ENCODE measurements at places on chromosomes 4 and X.

DNA sequence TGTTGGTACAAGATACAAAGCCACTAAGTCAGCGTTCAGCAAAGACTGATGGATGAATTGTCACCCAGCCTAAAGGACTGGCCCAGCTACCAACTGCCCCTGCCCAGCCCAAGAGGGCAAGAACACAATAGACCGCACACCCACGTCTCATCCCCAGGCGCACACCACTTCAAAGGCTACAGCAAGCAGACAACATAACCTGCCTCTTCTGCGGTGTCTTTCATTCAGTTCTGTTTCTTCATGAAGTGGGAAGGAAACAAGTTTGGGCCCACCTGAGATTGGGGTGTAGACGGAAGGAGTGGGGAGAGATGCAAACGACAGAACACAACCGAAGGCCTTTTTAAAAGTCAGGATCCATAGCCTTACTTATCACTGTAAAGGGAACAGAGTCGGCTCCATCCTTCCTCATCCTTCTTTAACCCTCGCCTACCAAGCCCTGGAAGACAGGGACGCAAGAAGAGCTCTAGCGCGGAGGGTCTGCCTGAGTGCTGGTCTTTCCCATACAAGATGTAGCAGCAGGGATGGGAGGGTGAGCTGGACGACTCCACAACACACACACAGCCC is 691 bp downstream of the SCARB2 start:
- no peak for DNase-seq

GRCh38 chr4:142850478-142850877 is 4.4 kb upstream of the INPP4B start:
- no peak for DNase-seq

DNA sequence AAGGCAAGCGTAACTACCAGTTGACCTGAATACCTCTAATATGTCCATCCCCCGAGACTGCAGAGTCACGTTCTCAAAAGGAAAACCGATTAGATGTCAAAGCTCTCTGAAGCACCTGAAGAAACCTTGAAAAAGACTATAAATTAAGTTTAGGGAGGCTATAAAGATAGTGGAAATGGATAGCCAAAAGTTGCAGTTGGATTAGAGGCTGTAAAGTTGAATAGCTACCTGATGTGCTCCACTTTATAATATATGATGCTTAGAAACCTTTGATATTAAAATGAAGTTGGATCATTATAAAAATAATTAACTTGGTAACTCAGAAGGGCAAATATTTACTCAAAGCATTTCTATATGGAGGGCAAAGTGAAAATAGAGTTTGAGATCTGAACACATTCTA is 506.6 kb upstream of the AGA start:
- DNase-seq: no peak

GRCh38 chr4:36841583-36842326 is 402.8 kb upstream of the NWD2 start:
- peak; percentile 22 for DNase-seq

DNA sequence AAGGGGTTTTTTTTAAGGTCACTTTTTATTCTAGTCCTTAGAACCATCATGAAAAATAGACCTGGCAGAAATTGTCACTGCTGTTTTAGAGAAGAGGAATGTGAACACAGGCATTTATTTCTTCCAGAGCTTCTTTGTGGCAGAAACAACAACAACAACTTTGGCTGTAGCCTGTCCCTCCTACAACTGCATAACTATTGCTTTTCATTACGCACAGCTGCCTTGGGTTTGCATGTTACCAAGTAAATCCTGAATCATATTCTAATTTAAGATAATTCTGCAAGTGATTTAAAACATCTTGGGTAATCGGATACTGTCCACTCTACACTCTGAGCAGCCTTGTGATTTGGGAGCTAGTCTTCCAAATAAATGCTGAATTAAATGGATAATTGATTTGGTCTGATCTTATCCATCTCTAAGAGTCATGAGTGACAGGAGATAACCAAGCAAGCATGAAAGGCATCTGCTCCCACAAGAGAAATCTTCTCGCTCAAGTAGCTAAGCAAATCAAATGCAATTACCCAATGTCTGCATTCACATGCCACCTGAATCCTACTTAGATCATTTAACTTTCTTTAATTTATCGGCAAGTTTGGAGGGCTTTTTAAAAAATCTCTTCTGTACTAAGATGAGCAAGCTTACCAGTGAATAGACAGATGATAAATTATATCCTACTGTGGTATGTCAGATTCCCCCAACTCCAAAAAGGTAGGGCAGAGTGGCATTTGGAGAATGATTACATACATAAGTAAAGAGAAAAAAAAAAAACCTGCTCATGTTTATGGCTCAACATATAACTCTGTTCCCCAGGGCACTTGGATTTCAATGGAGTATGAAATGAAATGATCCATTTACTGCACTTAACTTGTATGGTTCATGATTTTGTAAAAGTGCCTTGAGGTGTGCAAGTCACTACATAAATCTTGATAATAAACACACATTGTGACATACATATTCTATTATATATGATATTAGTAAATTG is 73.6 kb downstream of the EGF start:
- no peak for DNase-seq

DNA sequence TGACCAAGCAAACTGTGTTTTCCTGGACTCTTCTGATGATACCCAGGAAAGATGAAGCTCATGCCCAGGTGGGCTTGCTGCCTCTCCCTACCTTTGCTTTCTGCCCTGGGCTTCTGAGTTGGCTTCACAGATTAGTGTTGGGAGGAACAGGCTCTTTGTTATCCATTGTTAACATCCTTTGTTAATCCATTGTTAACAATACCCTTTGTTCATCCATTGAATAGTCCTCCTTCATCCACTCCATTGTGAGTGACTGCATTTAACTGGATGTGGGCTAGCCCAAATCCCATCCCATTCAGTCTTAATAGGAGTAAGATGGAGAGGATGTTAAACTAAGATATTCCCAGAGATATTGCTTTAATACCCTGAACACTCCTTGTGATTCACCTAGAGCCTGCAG is 199.0 kb upstream of the LNX1 start:
- no peak for DNase-seq

- DNase-seq: no peak
Observed at GRCh38 chr4:75289914-75290582, 224.2 kb downstream of the RCHY1 start.

DNA sequence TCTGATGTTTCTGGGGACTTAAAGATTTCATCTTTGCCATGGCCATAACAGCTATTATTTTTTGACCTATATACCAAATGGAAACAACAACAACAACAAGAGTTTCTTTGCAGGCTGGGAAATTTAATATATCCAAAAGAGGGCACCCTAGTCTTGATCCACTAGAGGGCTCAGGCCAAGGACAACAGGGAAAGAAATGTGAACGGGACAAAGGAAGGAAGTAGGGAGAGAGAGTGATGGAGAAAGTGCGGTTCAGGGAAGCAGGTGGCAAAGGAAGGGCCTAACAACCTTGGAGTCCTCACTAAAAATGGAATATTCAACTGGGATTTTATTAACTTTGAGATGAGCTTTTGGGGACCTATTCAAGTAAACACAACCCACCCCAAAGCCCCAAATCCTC is 67.8 kb upstream of the SCML1 start:
- no peak for DNase-seq

- peak; percentile 25 for DNase-seq
Observed at GRCh38 chr4:132065940-132066495, 1083.1 kb upstream of the PCDH10 start.

GRCh38 chrX:81294101-81294500 is 92.2 kb downstream of the SH3BGRL start:
- no peak for DNase-seq

- no peak for DNase-seq
Observed at GRCh38 chrX:39869846-39870601, 227.7 kb downstream of the BCOR start.

- no peak for DNase-seq
Observed at GRCh38 chr4:125123570-125124109, 191.1 kb upstream of the FAT4 start.

GRCh38 chr4:126526335-126526734 is 1106.4 kb upstream of the INTU start:
- DNase-seq: no peak

- no peak for DNase-seq
Observed at GRCh38 chr4:15658136-15658770, 3.1 kb upstream of the FBXL5 start.

DNA sequence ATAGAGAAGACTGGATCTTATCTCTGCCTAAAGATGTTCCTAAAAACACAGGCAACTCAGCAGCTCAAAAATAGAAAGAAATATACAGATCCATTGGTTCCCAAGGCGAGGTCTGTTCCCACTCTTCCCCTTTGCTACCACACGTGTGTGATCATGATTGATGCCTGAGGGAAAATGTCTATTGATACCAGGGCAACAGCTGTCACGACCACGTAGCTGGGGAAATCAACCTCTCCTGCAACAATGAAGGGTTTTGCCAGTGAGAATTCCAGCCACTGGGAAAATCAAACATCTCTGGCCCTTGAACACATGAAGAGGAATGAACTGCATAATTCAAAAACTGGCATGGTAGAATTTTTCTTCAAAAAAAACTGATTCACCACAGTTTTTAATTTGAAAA is 131.0 kb upstream of the MAP3K15 start:
- no peak for DNase-seq

DNA sequence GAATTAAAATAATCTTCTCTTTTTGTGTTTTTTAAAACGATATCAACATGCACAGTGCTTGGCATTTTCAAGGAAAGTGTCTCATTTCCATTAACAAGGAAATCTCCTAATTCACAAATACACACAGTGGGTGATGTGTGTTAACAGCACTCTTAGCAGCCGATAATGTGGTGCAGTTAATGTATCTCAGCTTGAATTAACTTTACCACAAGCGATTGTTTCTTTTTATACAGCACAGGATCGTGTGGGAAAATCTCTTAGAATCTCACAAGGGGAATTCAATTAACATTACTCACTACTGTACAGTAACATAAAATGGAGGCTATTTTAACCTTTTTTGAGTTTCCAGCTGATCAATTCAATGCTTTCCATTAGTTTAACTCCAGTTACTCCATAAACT is 1841.9 kb downstream of the STIM2 start:
- DNase-seq: no peak

DNA sequence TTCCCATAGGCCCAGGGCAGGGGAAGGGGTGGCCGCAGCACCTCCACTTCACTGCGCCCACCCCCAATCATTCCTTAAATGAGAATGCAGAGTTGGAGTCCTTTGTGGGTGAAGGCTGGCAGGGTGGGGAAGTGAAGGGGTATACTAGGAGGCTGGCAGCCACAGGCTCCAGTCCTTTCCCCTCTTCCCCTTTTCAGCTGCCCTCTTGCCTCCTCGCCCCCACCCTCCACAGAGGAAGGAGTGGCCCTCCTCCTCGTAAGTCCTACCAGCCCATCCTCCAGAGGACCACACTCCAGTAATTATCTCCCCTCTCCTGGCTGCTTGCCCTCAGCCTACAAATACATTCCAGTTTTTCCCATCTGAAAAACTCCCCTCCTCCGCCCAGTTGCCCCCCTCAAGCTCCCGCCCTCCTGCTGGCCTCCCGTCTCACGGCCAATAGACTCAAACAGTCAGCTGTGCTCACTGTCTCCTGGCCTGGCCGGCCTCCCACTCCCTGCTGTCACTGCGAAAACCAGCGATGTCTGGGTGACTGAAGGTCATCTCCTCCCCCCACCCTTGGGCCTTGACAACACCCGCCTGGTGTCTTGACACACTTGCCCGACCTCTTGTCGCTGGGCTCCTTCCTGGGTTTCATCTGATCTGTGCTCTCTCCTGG is 38.8 kb downstream of the EFNB1 start:
- no peak for DNase-seq

DNA sequence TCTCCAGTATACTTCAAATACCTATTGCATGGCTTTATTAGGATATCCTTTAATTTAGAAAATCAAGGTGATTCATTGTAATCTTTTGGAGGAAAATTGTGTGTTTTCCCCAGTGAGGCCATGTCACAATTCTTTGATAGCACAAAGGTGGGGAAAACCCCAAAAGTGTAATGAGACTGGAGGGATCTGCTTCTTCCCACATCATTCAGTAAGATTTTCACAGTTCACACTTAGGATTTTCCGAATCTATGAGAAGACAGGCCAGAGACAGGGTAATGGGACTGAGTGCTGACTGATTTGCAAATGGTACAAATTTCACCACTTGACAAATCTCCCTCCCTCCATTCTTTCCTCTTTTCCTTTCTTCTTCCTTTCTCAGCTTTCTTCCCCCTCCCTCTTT is 181.1 kb downstream of the MGST2 start:
- no peak for DNase-seq

DNA sequence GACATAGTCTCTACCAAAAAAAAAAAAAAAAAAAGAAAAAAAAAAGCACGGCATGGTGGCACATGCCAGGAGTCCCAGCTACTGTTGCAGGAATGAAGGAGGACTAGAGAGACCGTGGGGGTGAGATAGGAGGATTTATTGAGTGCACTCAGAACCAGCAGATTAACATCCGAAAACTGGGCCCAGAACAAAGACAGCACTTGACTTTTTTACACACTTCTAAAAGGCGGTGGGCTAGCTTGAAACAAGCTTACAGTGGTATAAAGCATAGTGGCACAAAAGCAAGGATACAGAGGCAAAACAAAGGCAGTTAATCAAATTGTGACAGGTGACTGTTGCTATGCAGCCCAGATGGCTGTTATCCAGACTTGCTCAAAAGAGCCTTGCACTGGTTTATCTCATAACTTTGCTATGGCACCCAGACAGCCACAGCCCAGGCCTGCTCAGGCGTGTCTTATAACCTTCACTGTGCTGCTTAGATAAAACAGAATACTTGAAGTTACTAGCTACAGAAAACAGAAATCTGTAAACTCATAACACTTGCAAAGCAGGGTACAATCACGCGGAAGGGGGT is 9.9 kb upstream of the PI4K2B start:
- no peak for DNase-seq

DNA sequence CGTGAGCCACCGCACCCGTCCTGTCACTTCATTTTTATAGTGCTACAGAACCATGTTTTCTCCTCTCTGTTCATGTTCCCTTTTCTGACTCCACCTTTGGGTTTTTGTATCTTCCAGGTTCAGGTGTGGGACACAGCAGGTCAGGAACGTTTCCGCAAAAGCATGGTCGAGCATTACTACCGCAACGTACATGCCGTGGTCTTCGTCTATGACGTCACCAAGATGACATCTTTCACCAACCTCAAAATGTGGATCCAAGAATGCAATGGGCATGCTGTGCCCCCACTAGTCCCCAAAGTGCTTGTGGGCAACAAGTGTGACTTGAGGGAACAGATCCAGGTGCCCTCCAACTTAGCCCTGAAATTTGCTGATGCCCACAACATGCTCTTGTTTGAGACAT is 12.4 kb downstream of the RAB33A start:
- DNase-seq: no peak

DNA sequence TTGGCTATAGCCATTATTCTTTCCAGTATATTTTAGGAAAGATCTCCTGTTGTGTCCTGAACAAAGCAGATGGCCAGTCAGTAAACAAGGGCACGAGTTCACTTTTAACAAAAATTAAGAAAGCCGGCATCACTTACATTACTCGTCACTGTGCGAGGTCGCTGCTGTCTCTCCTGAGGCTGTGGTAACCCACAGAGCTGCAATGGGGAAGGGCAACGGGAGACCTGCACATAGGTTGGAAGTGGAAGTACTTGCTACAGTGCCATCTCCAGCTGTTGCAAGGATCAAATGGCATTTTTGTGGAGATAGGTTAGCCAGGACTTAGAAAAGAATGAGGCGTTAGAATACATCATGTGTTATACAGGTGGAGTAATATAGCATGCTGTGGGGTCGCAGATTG is 132.2 kb downstream of the KLHL8 start:
- DNase-seq: no peak

All from Panc1 (cell line).